ENCODE measurements at places on chromosomes 7 and 10.

DNA sequence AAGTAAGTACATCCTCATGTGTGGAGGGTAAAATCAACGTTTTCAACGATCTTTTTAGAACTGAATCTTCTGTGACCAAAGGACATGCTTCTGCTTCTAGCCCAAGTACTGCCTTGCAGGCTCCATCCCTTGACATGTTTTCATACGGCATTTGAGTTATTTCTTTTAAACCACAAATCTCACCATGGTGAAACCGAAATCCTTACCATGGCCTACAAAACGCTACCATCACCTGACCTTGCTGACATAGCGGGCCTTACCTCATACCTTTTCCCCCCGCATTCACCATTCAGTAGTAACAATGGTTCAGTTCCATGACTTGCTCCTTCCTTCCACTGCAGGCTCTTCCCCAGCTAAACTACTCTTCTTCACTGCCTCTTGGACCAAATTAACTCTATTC lies 3.5 kb downstream of the RNF216 start:
- no peak for DNase-seq

GRCh38 chr10:96502561-96503282 lies 11.0 kb downstream of the TLL2 start:
- DNase-seq = no peak

- DNase-seq = peak; percentile 10
These were observed 90.8 kb downstream of the ZFAND4 start for GRCh38 chr10:45581582-45582385.

DNA sequence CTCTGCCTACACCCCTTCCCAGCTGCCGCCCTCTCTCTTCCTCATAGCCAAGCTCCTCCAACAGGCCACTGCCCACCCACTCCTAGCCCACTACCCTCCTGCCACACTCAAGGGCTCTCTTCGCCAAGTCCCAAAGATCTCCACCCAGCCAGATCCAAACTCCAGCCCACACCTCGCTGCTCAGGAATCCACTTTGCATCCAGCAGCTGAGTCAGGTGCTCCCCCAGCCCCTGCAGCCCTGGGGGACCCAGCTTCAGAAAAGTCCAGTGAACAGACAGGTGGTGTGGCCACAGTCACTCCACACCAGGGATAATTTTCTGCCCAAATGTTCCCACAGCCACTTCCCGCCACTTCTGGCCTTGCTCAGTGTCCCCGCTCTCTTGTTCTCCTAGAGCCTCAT lies 10.9 kb downstream of the OGDHL start:
- DNase-seq = no peak

GRCh38 chr7:120108376-120108775 lies 164.6 kb upstream of the KCND2 start:
- no peak for DNase-seq

- DNase-seq = no peak
These were observed 8.2 kb downstream of the JCAD start for GRCh38 chr10:30051220-30051619.

DNA sequence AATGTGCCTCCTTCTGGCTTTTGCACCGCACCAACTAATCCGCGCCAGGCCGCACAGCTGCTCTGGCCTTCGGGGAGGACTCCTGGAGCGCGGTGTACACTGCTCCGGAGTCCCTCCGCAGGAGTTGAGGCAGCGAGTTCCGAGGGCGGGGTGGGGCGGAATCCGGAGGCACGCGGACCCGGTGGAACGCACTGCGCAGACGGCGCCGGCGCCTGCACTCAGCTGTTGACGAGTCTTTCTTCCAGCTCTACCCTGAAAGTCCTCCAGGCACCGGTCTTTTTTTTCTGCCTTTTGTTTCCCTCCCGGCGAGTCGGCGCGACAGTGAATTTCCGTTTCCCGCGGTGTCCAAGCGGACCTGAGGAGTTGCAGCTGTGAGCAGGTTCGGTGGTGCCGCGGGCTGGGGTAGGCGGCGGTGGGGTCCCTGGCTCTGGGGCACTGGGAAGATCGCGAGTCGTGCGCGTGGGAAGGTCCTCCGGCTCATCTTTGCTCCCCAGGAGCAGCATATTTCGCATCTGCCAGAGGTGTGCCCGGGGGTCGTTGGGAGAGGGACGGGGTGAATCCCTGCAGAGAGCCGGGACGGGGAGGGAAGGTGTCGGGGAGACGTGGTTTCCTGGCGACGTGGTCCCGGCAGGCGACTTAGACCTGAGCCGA lies 44.1 kb downstream of the SFTPD start:
- peak; percentile 63 for DNase-seq

DNA sequence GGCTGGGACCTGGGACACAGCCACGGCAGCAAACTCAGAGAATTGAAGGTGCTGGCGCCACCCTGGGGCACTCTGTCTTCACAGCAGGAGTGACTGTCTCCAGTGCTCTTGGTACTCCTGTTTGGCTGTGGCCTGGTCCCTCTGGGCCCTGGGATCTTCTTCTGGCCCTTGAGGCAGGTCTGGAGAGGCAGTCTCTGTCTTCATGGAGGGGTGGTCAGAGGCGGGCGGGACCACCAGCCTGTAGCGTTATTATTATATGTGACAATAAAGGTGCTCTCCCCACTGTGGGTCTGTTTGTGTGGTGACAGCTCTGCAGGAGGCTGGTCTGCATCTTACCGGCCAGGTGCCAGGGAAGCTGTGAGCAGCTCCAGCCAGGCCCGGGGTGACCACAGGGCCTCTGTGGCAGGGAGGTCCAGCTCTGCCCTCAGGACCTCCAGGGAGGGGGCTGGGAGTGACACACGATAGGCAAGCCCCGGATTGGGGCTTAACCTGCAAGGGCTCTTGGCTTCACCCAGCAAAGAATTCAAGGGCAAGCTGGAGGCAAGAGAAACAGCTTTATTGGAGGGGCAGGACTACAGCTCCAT lies 70.3 kb downstream of the MYL10 start:
- no peak for DNase-seq

DNA sequence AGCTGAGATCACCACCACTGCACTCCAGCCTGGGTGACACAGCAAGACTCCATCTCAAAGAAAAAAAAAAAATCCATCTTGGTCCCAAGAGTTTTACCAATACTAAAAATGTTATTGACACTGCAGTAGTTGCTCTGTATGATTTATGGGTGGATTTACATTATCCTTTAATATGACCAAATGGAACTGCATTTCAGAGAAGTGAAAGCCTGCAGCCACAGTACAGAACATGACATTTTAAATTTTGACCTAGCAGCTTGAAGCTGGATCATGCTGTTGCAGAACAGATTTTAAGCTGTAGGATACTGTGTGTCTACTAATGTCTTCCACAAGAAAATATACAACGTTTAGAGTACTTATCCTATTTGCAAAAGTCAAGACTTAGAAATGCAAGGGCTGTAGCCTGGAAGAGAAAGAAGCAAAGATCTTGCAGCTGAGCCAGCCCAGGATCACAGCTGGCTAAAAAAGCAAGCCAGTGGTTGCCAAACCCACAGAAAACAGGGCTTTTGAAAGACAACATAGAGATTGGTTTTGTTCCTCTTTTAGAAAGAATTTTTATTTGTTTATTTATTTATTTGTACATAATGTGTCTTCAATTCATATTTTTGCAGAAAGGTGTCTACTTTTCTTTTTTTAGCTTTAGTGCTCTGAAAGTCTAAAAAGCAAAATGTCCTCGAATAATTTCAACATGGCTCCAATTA lies 55.2 kb upstream of the WNT16 start:
- DNase-seq = no peak

DNA sequence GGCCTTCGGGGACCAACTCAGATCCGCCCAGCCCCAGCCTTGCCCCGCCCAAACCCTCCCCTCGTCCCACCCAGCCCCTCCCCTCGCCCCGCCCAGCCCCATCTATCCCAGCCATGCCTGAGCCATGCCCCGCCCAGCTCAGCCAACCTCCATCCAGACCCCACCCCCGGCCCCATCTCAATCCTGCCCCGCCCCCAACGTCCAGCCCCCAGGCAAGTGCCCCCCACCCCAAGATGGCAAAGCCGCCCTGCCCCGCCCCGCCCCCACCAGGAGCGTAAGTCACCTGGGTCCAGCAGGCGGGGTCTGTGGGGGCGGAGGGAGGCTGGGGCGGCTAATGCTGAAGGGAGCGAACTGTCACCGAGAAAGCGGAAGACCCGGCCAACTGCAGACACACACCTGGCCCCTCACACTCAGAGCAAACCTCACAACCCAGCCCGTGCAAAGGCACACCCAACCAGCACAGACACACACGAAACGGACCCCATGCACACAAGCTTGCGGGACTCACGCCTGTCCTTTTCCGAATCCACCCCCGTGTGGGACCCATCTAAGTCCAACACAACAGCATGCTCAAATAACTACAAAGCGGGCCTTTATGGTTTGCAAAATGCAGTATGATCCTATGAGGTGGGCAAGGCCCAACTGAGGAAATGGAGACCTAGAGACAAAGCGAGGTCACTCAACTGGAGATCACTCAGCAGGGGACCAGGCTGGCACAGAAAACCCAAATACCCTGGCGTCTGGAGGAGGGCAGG lies 11.5 kb upstream of the OGA start:
- DNase-seq = no peak

GRCh38 chr7:128215281-128215680 lies 25.8 kb upstream of the LEP start:
- DNase-seq = peak; percentile 97

- DNase-seq = no peak
These were observed 639.9 kb downstream of the PHTF2 start for GRCh38 chr7:78438433-78438832.

- DNase-seq = no peak
These were observed 70.8 kb upstream of the TEX47 start for GRCh38 chr7:88866265-88866863.

- no peak for DNase-seq
These were observed 26.7 kb downstream of the TSPAN12 start for GRCh38 chr7:120831260-120831659.

DNA sequence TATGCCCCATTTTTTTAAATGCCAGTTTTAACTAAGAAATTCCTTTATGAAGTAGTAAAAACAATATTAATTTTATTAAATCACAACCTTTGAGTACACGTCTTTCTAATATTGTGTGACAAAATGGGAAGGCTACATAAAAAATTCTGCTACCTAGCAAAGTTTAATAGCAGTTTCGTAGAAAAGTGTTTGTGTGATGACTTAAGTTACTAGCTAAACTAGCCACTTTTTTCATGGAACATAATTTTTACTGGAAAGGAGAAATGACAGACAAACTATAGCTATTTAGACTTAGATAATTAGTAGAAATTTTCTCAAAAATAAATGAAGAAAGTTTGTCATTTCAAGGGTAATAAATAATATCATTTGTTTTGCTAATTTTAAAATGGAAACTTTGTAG lies 153.1 kb downstream of the GPAM start:
- no peak for DNase-seq

GRCh38 chr7:152336754-152337368 lies 98.9 kb downstream of the KMT2C start:
- peak; percentile 24 for DNase-seq

DNA sequence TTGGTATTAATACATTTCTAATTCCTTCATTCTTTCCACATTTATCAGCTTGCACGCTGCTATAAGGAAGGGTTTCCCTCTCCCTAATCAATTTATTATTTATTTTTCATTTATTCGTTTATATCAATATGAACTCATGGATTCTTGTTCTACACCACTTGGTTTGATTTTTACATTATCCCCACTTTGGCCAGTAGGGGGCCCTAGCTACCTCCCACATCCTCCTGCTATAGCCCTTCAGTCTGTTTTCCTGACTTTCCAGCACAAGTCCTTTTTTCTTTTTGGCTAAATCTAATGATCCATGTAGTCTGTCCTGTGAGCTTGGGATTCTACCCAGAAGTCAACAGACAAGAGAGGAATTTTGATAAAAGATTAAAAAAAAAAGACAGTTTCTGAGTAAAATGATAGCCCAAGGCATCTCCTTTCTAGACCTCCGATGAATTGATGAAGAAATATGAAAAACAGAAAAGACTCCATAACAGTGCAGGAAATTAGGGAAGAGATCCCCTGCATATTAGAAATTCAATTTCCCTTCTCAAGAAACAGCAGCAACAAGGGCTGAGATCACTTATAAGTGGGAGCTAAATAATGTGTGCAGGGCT lies 47.7 kb downstream of the LYZL2 start:
- peak; percentile 8 for DNase-seq

DNA sequence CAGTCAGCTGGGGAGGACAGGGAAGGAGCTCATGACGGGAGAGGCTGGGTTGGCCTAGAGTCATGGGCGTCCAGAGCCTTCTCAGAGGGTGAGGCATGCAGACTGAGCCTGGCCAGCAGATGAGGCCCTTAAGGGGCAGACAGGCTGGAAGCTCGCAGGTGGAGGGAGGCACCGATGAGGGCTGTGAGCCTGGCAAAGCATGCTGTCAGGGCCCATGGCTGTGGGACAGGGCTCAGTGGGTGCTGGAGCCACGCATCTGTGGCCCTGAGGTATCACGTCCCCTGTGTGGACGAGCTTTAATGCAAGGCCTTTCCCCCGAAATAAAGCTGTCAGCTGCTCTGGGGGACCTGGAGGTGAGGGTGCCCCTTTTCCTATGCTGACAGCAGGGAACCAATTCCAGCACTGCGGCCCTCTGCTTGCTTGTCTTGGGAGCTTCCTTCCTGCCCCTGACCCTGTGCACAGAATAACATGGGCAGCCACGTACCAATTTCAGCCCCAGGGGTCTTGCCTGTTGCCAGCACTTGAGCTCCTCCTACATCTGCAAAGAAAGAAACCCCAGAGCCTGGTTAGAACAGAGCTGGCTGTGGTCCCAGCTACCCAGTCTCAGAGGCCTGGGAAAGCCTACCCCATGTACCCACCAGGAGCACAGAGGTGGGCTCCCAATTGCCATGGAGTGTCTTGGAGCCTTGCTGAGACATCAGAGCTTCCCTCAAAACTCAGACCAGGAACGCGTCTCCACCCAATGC lies 20.6 kb downstream of the TMEM273 start:
- DNase-seq = no peak

GRCh38 chr7:22662036-22662435 lies 65.0 kb upstream of the IL6 start:
- DNase-seq = no peak

DNA sequence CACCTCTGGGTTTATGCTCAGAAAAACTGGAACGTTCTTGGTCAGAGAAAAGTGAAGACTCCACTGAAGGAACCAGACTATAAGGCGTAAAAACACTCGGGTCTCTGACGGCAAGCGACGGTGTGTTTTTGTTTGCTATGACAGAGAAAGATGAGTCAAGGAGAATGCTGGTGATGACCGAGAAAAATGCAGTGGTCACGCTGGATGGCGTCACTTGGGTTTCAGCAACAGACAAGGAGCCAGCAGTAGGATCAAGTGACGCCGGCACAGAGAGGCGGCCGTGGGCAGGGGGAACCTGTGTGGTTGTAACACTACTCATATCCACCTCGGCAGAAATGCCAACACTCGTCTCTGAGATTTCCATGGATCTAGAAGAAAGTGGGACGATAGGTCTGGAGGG lies 63.4 kb downstream of the KIAA1549 start:
- DNase-seq = peak; percentile 18

GRCh38 chr7:93147363-93147762 lies 822 bp downstream of the SAMD9L start:
- peak; percentile 60 for DNase-seq

Data from astrocyte (in vitro differentiated cells and primary cell).